ENCODE measurements at places on chromosomes 2 and 18.

DNA sequence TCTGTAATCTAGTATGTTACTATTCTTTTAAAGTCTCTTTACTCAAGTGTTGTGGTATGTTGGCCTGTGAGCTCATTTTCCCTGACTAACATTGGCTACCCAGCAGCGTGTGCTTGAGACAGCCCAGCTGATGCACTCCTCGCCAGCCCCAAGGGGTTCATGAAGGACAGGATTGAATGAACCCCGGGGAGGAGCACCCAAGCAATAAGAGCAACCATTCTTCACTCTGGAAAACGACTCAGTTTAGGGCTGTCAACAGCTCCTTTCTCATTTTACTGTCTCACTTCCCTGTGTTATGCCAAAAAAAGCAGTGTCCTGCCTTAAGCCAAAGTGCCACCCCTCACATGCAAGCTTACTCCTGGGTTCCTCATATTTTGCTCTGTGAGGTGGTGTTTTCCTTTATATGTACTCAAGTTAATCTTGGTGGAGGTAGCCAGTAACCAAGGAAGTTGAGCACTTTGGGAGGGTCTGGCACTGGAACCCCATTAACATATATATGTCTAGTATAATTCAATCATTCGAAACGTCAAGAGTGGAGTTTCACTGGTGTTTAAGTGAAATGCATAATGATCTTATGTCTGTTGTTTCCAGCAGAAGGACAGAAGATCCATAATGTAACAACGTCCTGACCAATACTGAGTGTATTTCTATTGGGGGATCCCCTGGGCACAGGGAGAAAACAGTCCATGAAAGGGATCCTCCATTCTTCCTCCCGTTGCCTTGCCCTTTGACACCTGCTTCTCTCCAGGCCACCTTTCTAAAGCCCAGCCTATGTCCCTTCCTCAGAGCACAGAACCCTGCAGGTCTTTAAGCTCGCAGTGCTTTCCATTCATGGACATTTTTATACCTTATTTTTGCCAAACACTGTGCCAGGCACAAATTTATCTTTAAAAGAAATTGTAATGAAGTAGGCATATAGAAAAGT, 43.2 kb downstream of the ATIC start:
- DNase-seq: no peak

GRCh38 chr2:79512442-79513401, at the start of gene CTNNA2:
Gene CTNNA2, plus strand, starts transcription at chr2:79513051.
- DNase-seq: no peak

GRCh38 chr2:133377021-133377481, 191.2 kb downstream of the NCKAP5 start:
- no peak for DNase-seq

- no peak for DNase-seq
Observed at GRCh38 chr18:58590839-58591238, 38.1 kb downstream of the ALPK2 start.

DNA sequence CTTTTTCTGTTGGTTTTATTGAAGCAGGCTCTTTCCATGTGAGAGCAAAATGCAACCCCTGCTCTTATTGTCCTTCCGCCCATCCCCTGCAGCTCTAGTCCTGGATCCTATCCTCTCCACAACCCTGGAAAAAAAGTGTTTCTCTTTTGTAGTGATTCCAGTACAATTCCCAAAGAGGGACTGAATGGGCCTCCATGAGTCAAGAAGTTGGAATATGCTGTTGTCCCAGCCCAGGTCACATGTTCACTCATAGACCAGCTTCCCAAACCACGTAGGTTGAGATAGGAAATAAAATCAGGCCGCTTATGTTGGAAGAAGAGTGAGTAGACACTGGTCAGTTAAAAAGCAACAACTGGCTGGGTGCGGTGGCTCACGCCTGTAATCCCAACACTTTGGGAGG, 39.4 kb downstream of the CPO start:
- DNase-seq: no peak

- DNase-seq: no peak
Observed at GRCh38 chr2:168371273-168372019, 84.6 kb upstream of the CERS6 start.

Measured in non-pigmented ciliary epithelial cell (primary cell).